A673 (cell line): ENCODE measurements at places on chromosomes 7 and 10.

DNA sequence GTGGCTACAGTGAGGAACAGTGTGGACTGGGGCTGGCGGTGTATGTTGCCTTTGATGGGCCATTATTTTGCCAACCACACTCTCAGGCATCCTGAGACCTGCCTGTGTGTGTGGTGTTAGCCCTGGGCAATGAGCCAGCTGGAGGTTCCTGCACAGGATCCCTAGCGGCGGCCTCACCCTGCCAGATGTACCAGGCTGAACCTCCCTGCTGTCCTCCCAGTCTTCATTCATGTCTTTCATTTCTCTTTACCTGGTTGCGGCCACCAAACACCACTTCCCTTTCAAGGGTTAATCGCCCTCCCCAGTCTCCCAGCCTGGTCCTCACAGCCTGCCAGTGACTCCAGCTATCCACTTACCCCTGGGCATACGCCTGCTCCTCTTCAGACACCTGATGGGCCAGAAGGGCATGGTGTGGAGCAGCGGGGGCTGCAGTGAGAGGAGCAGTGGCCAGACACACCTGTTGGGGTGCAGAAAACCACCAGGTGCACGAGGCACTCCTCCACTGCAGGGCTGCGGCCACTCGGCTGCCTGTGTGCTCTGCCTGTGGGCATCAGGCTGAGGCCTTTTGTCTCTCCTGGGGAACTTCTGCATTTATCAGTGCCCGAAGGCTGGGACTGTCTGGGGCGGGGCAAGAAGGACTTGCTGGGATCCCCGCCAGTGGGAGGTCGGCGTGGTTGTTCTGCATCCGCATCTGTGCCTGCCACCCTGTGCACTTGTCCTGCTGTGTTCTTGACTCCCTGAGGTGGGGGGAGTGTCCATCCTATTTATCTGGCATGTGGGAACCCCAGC is 111.6 kb downstream of the ARHGAP22 start:
- DNase-seq: no peak

DNA sequence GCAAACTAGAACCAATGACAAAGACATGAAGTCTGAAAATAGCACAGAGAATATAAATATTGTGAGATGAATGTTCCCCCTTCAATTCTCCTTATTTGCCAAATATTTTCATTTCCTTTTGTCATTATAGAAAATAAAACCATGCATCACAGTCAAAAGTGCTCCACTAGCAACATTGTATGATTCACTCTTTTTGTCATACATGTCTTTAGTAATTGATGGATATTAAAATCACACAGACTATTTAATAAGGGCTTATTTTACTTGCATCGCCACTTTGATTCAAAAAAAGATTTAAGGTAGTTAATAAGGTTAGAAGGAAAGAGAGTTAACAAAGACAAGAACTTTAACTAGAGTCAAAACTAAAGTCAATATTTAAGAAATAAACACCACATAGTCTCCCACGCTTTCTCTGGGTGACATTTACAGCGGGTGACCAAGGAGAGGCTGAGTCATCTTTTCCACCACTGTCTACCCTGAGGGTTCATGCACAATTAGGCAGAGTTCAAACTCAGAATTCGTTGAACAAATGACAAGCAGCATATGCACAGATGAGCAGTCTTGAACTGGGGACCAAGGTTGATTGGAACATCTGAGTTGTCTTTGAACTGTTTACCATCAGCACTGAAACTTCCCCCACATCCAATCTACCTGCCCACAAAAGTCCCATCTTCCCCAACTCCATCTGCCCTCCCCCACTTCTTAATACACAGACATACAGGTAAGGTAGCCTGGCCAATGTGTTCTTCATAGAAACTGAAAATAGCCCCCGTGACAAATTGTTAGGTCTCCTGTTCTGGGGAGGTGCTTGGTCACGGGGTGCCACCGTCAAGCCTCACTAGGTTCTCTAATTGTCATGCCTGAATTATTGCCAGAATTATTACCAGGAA is 42.5 kb downstream of the C7orf25 start:
- DNase-seq: no peak

GRCh38 chr7:131016230-131016629 is 282.2 kb upstream of the KLF14 start:
- no peak for DNase-seq

DNA sequence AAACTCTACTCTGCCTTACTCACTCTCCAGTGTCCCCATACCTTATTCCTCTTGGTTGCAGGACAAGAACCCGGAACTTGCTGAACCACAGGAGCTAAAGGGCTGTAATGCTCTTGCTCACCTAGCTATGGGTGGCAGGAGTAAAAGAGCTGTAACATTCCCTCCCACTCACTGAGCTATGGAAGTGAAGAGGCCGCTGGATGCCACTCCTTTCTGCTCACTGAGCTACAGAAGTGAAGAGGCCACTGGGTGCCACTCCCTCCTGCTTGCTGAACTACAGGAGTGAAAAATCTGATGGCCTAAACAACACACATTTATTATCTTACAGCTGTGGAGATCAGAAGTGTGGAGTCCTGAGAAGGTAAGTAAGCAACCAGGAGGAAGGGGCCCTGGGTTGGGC is 17.5 kb downstream of the MRPS24 start:
- DNase-seq: no peak

- DNase-seq: no peak
Measured at GRCh38 chr7:30240106-30240800, 44.1 kb upstream of the ZNRF2 start.

DNA sequence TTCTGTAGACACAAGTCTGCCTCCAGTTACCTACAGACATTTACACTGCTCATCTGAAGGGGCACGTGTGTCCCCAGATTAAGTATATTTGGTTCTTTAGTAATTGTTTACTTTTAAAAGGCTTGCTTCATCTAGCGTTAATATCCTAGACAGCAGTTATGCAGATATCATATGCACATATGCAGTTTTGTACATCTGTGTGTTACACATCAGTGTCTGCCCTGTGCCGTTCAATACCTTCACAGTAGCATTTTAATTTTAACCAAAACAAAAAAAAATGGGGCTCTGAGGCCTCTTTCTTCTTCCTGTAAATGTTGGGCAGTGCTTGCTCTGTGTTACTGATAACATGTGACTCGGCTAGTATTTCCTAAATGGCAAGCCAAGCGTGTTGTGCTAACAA is 331.4 kb upstream of the MGMT start:
- no peak for DNase-seq

- no peak for DNase-seq
Measured at GRCh38 chr7:91323626-91324158, 59.5 kb downstream of the FZD1 start.

DNA sequence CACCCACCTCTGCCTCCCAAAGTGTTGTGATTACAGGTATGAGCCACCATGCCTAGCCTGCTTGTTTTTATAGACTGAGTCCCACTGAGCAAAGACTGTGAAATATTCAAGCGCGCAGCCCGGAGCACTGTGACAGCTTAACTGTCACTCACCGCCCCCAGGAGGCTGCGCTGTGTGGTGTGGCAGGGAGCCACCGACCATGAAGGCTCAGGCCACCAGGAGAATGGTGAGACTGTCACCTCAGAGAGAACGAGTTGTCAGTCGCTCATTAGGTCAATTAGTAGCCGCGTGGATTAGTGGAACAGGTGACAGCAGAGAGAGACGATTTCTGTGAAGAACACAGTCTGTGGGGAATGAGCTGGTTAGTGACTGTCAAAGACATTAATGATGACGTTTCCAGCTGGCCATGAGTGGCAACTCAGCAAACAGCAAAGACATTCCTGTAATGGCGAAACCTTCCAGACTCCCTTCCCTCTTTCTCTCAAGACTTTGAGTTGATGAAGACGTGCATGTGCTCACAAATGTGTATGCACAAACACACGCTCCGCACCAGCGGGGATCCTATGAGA is 64.5 kb downstream of the CYCS start:
- DNase-seq: no peak

GRCh38 chr10:100983868-100984671 is 3.2 kb downstream of the MRPL43 start:
- DNase-seq: no peak

GRCh38 chr10:55476129-55476528 is 675.1 kb upstream of the PCDH15 start:
- no peak for DNase-seq

- DNase-seq: no peak
Measured at GRCh38 chr10:8731121-8732095, 676.9 kb downstream of the GATA3 start.

- DNase-seq: no peak
Measured at GRCh38 chr10:4022473-4022872, 237.5 kb upstream of the KLF6 start.

- no peak for DNase-seq
Measured at GRCh38 chr10:91643700-91644099, 10.8 kb upstream of the PPP1R3C start.

GRCh38 chr7:135234727-135235126 is 1.1 kb downstream of the STRA8 start:
- no peak for DNase-seq

DNA sequence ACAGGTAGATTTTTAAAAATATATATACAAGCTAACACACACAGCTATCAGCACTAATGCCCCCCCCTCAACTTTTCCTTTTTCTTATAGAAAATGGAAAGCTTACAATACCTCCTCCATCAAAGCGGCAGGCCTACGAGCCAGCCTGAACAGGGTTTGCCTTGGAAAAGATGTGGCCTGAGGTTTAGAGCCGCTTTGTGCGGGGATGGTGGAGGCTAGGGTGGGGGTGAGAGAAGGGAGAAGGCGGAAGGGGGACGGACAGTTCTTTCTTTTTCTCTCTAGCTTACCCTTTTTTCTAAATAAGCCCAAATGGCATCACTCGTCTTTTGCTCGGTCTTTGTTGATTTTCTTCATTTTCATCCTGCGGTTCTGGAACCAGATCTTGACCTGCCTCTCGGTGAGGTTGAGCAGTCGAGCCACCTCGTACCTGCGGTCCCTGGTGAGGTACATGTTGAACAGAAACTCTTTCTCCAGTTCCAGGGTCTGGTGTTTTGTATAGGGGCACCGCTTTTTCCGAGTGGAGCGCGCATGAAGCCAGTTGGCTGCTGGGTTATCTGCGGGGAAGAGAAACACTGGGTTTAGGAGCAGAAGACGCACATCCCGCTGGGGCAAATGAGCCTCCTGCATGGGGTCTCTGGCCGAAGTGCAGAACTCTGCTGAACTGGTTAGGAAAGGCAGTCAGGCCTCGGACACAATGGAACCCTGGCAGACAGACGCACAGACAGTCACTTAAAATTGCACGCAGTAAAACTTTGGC is 1.9 kb downstream of the HOXA9 start:
- DNase-seq: no peak

GRCh38 chr10:6494936-6495592 is 85.0 kb downstream of the PRKCQ start:
- DNase-seq: no peak

GRCh38 chr10:580778-581177 is 108.7 kb downstream of the DIP2C start:
- no peak for DNase-seq

DNA sequence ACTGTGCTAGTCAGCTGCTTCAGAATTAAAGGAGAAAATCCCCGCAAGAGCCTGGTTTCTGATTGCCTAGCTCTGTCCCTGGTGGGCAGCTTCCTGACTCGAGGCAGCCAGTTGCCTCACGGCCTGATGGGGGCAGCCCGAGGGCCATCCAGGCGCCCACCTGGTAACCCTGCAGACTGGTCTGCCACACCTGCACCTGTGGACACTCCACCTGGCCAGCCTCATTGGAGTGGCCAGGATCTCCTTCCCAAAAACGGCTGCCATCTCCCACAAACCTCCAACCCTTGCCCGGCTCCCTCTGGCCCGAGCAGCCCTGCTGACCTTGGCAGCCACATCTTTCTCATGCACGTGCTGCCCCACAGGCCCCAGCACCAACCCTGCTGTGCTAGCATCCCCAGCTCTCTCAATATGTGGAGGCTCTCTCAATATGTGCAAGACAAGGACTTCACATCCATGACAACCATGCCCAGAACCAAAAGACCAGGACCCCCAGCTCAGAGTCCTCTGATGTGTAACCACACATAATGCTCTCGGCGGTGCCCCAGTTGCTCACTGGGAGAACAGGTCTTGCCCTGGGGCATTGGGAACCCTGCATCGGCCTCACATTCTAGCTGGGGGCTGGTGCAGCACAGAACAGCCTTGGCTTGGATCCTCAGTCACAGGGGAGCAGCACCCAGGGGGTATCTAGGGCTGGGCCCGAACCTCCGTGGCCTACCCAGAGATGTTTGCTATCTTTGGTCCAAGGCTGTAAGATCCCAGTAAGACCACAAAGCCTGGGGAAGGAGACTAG is 14.6 kb downstream of the DRGX start:
- no peak for DNase-seq

DNA sequence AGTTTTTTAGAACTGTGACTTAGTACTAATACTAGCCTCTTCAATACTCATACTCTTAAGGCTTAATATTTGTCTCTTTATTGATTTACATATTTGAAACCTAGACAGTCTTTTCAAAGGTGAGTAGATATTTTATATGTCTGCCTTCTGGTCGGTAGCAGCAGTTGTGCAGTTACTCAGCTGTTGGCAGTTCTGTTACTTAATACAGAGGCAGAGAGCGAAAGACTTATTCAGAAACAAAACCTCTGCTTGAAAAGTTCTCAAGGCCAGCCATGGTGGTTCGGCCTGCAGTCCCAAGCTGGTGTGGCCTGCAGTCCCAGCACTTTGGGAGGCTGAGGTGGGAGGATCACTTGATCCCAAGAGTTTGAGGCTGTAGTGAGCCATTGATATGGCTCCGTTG is 84.2 kb downstream of the AUTS2 start:
- DNase-seq: no peak

DNA sequence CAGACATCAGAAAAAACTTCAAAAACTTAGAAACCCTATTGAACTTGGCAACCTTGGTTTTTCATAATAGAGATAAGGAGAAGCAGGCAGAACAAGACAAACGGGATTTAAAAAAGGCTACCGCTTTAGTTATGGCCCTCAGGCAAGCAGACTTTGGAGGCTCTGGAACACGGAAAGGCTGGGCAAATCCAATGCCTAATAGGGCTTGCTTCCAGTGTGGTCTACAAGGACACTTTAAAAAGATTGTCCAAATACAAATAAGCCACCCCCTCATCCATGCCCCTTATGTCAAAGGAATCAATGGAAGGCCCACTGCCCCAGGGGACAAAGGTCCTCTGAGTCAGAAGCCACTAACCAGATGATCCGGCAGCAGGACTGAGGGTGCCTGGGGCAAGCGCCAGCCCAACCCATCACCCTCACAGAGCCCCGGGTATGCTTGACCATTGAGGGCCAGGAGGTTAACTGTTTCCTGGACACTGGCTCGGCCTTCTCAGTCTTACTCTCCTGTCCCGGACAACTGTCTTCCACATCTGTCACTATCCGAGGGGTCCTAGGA is 115.3 kb downstream of the NRCAM start:
- DNase-seq: no peak
